ENCODE measurements at places on chromosomes 7 and 10.

- DNase-seq, result no peak
Observed at GRCh38 chr10:110399965-110400933, 95.5 kb upstream of the SMNDC1 start.

- DNase-seq, result peak; percentile 61
Observed at GRCh38 chr7:49822856-49823255, 49.4 kb downstream of the VWC2 start.

DNA sequence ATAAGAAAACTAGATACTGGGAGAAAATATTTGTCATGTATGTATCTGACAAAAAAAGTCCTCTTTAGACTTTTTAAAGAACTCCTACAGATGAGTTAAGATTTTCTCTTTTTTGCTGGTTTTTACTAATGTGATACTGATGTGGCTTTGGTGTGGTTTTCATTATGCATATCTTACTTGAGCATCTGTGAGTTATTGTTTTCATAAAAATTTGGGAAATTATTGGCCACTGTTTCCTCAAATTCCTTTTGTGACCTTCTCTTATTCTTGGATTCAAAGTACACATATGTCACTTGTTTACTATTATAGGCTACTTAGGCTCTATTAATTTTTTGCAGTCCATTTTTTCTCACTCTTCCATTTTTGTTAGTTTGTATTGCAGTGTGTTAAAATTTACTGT, 89.0 kb downstream of the PPP1R9A start:
- DNase-seq, result no peak

GRCh38 chr7:90334193-90334843, 12.2 kb upstream of the GTPBP10 start:
- DNase-seq, result no peak

DNA sequence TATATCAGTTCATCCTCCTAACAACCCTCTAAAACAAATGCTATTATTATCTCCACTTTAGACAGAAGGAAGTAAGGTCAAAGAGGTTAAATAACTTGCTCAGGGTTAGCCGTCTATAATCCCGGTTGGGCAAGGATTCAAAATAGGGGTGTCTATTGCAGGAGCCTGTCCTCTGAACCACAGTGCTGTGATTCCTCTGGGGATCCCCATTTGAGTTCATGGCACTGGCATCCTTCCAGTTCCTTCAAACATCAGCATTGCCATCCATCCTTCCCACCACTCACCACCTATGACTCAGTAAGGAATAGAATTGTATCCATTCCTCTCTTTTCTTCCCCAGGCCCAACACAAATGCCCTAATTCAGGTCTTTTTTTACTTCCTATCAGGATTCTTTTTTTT, 25.6 kb downstream of the HPS6 start:
- no peak for DNase-seq

DNA sequence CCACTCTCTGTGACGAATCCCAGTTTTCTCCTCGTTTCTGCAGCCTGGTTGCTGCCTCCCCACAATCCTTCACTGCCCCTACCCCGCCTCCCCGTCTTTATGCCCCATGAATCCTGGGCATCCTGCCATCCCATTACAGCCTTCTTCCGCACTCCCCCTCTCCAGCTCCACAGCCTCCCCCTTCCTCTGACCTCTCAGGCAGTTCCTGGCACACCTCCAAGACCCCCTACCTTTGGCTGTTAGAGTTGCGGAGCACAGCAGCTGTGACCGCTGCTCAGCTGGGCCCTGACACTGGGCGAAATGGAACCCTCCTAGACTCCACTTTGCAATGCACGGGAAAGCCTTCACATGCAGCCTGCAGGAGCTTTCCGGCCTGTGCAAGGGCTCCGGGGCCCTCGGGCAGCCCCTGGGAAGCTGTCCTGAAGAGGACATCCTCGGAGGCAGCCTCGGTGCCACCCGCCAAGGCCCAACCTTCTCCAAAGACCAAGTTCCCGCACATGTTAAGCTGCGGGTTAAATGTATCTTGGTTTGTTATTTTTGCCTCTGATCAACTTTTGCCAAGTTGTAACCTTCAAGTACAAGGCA, 400.7 kb upstream of the MKI67 start:
- peak; percentile 31 for DNase-seq

DNA sequence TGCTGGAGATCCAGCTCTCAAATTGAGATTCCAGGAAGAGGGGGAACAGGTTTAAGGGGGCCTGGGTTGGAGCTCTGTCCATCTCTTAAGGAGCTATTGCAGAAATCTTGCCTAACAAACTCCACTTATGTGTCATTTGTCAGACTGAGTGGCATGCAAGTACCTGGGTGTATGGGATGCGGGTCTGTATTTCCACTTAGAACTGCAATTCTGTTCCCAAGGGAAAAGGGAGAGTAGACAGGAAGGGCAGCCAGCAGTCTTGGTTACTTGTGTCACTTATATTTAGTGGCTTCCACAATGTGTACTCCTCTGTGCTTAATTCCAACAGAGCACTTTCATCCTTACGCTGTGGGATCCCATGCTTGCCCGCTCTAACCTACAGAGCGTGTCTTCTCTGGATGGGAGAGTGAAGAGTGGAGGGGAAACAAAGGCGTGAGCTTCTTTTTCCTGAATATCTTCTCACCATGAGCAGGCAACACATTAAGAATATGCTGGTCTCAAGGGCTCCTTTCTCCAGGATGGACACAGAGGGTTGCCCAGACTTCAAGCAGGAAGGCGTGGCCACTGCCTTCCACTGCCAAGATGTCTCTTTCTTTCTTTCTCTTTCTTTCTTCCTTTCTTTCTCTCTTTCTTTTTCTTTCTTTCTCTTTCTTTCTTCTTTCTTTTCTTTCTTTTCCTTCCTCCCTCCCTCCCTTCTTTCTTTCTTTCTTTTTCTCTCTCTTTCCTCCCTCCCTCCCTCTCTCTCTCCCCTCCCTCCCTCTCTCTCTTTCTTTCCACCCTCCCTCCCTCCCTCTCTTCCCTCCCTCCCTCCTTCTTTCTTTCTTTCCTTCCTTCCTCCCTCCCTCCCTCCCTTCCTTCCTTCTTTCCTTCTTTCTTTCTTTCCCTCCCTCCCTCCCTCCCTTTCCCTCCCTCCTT, 153.8 kb upstream of the TNS3 start:
- DNase-seq, result no peak

GRCh38 chr10:108783897-108784296, 1139.4 kb downstream of the XPNPEP1 start:
- DNase-seq, result peak; percentile 51

GRCh38 chr7:47473499-47474210, 108.3 kb downstream of the TNS3 start:
- DNase-seq, result no peak

GRCh38 chr10:117134306-117135025, 3.6 kb downstream of the VAX1 start:
- DNase-seq, result no peak

All from kidney glomerular epithelial cell (primary cell).